ENCODE measurements at places on chromosomes 12 and 14.

- peak; percentile 18 for DNase-seq
Observed at GRCh38 chr12:110338754-110339153, 57.7 kb downstream of the ATP2A2 start.

DNA sequence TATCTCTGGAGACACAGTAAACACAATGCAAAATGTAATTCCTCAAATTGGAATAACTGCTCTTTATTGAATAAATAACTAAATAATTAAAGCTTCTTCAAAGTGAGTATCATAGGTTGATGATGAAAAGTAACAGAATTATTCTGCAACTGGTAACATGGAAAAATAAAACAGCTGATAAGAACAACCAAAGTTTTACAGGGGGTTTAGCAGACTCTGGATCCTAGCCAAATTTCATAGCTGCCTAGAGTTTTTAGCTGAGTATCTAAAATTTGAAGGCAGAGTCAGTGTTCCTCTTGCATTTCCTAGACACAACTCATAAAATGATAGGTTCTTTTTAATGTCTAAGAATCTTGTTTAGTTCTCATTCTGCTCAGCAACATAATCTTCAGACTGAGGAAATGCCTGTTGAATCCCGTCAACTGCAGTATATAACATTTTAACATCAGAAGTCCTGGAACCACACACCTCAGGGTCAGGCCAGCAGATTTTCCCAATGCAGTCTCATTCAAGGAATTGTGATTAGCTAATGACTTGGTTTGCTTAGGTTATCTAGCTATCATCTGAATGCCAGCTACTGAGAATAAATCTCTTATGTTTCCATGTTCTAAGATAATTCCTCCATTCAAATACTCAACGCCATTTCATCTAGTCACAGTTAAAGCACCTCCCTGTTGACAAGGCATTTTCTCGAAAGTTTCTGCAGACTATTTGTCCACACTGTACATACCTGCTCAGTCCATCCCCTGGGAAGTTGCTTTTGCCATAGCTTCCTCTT is 411.6 kb downstream of the BCAT1 start:
- DNase-seq, result no peak

- DNase-seq, result no peak
Observed at GRCh38 chr14:68596701-68597100, 196.2 kb downstream of the ZFP36L1 start.

- no peak for DNase-seq
Observed at GRCh38 chr12:73612551-73612950, 925.1 kb upstream of the ATXN7L3B start.

- no peak for DNase-seq
Observed at GRCh38 chr14:104881369-104881979, 16.4 kb downstream of the CEP170B start.

Measured in GM18507 (cell line).